NCI-H2029 (cell line): ENCODE measurements at places on chromosomes 7 and 10.

GRCh38 chr7:51428217-51428887 lies 111.7 kb upstream of the COBL start:
- DNase-seq: peak; percentile 11

GRCh38 chr10:69379800-69380199 lies 36.9 kb downstream of the TACR2 start:
- DNase-seq: no peak

- DNase-seq: no peak
Measured at GRCh38 chr10:100043344-100043743, 33.6 kb upstream of the DNMBP start.

DNA sequence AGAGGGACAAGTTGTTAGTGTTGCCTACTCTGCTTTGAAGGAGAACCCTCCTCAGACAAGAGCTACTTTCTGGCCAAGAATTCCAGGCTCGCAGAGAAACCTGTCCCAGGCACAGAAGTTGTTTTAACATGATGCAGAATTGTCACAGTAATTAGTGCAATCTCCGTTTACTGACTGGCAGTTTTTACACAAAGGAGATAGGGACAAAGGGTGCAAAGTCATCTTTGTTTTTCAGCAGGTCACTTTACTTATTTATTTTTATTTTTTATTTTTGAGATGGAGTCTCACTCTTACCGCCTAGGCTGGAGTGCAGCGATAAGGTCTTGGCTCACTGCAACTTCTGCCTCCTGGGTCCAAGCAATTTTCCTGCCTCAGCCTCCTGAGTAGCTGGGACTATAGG lies 12.3 kb downstream of the TCF7L2 start:
- DNase-seq: no peak

DNA sequence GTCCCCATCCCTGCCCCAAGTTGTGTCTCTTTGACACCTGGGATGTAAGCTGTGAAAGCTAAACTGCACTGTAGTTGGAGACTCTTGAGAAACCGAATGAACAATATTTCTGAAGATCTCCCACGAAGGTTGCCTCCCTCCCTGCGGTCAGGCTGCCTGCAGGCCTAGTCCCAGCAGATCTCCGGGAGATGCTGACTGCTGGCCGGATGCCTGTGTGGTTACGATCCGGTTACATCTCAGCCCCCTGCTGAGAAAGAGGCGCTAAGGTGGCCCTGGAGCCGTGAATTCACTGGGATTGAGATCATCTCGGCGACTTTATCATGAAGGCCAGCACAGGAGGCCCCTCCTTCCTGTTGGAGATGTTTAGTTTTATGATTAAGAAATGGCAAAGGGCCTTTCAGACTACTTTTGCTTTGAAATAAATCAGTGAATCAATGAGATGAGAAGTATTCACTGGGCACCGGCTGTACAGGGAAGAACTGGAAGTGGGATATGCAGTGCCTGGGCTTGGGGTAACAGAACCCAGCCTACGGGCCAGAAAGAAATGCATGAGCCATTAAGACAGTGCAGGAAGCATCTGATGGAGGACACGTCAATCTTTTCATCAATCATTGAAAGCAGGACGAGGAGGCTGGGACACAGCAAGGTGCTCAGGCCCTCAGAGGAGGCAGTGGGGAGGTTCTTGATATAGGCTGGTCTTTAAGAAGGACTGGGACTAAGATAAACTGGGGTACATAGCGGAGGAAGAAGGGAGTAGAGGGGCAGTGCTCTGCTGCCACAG lies 177.6 kb downstream of the PRKAG2 start:
- no peak for DNase-seq

- DNase-seq: no peak
Measured at GRCh38 chr7:79452495-79453265, 787 bp downstream of the MAGI2 start.

- DNase-seq: no peak
Measured at GRCh38 chr10:28594406-28594805, 61.5 kb downstream of the WAC start.

- DNase-seq: no peak
Measured at GRCh38 chr10:131859341-131860020, 41.3 kb upstream of the PPP2R2D start.
